H4 (cell line): ENCODE measurements at places on chromosomes 13 and 19. TPM values are rescaled to one million over a fixed set of nuclear protein-coding genes. Genes with fewer than 3 reads are reported as not detected.

Gene LNX2
- total RNA-seq = 3.4 and 6.5 TPM in 2 replicates

Gene B3GNT8
- total RNA-seq = not detected in 2 replicates

GRCh38 chr13:66665991-66666390 lies 564.1 kb downstream of the PCDH9 start:
- DNase-seq = peak; percentile 82

Gene ZNF829
- 0.91 TPM in 1 of 2 replicates, not detected in the other for total RNA-seq

DNA sequence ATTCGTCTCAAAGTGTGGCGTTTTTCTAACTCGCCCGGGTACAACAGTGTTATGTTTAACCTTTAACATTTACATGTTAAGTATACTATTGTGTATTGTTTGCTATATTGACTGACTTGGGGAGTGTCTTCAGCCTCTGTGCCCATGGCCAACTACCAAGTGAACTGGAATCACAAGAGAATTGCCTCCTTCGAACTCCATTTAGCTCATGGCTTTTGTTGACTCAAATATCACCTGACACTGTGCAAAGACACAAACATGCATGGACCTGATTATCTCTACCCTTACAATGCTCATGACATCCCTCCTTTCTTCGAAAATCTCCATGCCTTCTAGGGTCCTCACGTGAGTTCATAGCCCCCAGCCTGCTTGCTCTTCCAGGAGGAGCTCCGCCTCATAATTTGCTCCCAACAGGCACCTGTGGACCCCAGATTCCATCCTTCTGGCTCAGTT lies 704 bp downstream of the ZNF814 start:
- DNase-seq = no peak

Gene FXYD1
- not detected in 2 replicates for total RNA-seq

Gene PIP5K1C
- 5.3 and 6.8 TPM in 2 replicates for total RNA-seq
